ENCODE measurements at places on chromosomes 4 and X.
A peak's percentile ranks its signal among the peaks of the same experiment; 100 is the strongest.

DNA sequence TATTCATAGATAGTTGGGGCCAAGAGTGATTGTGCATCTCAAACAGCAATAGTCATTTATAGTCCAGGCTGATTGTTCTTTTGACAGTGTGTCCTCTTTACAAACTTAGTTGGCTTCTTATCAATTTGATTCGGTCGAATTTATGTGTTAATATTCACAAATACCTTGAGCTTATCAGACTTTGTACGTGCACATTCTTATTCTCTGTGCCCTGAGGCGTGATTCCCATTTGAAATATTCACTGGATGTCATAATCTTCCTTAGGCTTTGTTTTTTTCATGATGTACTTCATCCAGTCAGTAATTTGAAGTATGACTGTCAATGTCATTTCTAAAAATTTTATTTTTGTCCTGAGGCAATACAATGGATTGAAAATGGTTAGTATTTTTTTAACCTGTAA is 263.5 kb upstream of the PCDH7 start:
- no peak for DNase-seq

DNA sequence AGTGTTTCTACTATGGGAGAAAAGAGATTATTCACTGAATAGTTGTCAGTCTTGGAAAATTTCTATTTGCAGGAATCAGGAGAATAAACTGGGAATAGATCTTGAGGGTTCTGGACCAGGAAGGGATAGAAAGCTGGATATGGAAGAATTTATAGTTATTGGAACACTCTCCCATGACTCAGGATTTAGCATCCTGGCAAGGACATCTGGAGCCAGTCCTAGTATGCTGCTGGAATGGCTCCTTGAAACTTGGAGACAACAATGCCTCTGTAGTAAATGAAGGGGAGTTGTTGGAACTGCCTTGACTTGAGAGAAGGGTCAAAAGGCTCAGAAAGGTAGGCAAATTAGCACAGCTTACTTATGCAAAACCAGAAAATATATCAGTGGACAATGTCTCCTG is 23.5 kb upstream of the THOC2 start:
- DNase-seq: no peak

GRCh38 chr4:3871181-3871852 is 105.1 kb downstream of the ADRA2C start:
- no peak for DNase-seq

- DNase-seq: no peak
Observed at GRCh38 chr4:8724436-8725070, 132.0 kb downstream of the CPZ start.

GRCh38 chr4:11685481-11685880 is 256.8 kb upstream of the HS3ST1 start:
- no peak for DNase-seq

DNA sequence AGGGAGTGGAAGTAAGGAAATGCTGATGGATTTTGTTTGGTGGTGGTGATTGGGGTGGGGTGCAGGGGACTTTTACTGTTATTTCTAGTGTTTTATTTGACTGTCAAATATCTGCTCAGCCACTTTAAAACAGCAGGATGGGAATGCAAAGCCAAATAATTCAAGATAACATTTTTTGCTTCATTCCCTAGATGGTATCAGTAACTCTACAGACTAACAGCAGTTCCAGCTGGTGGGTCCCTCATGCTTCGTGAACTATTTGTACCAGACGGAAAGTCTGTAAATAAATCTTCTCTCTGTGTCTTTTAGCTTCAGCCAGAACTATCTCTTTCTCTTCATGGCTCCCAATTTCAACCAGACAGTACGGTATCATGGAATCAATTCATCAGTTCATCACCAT is 27.5 kb downstream of the GPR143 start:
- DNase-seq: no peak

DNA sequence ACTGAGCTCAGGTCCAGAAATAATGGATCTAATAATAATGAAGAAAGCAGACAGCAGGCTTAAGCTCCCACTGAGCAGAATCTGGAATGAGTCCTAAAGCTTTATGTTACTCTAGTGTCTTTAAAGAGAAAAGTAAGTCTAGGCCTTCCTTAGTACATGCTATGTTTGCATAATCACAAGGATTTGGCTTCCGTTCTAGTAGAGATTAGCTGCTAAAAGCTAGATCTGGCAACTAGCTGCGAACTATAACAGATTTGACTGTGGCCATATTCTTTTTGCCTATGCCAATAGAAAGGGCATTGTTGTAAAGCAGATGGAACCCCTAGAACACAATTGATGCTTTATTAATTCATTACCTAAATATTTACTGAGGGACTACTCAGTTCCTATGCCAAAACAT is 19.0 kb downstream of the COX7B2 start:
- no peak for DNase-seq

DNA sequence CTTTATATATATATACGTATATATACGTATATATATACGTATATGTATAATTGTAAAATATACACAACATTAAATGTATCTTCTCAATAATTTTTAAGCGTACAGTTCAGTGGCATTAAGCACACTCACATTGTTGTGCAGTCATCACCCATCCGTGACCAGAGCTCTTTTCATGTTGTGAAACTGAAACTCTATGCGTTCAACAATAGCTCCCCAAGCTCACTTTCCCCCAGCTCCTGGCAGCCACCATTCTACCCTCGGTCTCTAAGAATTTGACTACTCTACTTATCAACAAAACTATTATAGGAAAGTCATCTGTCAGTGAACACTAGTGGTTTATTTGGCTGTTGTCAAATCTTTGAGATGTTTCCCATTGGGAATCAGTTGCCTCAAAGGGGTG is 621.8 kb upstream of the GALNT7 start:
- no peak for DNase-seq

- DNase-seq: no peak
Observed at GRCh38 chr4:147820975-147821374, 89.1 kb downstream of the ARHGAP10 start.

- no peak for DNase-seq
Observed at GRCh38 chr4:86160426-86160825, 199.4 kb downstream of the MAPK10 start.

DNA sequence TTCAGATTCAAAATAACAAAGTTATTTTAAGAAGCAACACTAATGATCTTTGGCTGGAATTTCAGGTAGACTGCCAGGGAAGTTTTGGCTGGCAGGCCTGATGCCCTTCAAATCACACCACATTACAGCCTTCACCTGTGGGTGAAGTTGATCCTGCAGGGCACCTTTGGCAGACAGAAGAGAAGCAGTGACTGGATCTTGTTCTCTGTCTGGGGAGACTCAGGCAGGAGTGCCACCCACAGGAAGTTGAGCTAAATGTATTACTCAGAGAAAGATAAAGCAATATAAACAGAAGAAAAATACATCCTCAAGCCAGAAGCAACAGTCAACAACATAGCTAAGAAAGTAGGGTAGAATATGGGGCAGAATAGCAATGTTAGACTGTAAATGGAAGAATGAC is 12.8 kb upstream of the CFAP299 start:
- DNase-seq: no peak

DNA sequence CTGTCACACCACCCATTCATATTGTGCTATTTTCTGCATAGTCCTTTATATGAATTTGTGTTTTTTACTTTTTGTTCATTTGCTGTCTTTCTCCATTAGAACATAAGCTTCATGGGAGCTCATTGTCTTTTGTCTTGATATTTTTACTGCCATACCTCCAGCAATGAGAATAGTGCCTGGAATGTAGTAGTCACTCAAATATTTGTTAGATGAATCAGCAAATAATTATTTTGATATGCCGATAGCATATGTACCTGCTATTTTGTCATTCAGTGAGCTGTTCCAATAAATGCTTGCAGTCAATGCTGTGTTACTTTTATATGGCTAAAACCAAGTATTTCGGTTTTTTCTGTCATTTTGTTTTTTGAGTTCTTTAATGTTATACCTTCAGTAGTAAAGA is 43.5 kb upstream of the SLC25A31 start:
- DNase-seq: no peak

DNA sequence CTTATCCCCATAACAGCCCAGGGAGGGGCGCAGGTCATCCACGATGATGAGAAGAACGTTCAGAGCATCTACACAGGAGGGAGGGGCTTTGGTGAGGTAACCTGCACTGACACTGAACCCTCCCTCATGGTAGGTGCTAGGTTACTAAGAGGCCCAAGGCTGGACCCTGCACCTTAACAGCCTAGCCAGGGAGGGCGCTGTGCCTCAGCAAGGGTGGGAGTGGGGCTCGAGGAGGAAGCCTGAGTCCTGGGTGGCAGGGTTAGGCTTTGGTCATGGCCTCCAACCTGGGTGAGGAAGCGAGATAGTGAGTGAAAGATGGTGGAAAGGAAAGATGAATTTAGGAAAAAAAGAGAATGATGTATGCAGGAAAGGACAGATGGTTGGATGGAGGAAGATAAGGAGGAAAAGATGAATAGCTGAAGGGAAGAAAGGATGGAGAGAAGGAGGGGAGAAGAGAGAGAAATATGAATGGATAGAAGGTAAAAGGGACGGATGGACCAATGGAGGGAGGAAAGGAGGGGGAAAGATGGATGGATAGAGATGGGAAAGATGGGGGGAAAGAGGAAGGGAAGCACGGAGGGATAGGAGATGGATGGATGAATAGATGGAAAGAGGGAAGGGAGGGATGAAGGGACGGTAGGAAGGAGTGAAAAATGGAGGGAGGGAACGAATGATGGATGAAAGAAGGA is 736 bp downstream of the IDS start:
- DNase-seq: peak; percentile 59

- DNase-seq: no peak
Observed at GRCh38 chr4:162700815-162701361, 465.8 kb downstream of the NAF1 start.

DNA sequence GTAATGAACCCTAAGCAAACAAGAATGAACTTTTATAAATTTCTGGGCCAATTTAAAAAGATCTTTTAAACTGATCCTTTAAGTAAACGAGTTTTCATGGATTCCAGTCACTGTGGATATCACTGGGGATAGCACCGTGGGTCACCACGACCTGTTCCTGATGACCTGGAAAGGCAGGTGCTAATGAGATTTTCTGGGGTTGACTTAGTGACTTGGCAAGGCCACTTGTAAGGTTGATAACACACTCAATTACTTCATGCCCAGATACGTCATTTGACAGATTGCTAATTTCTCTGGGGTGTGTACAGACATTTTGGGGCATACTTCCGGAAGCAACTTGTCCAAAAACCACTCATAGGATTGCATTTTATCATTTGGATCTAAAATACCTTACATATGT is 24.5 kb downstream of the PDLIM3 start:
- DNase-seq: no peak

DNA sequence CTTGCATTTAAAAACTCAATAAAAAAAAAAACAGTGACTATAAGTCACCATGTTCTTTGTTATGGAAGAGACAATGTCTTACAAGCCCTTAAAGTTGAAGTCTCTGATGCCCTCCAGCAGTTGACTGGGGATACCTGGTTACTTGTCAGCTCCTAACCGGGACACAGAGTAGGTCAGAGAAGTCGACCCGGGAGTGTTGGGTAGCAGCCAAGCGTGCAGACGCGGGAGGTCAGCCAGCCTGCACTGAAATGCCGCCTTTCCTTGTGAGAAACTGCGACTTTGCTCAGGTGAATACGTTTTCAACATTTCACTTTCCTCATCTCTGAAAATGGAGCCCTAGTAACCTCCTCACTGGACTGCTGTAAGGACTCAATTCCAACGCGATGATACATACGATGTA is 81.8 kb downstream of the F11 start:
- DNase-seq: no peak

GRCh38 chr4:102525097-102525496 is 23.9 kb downstream of the NFKB1 start:
- no peak for DNase-seq

- no peak for DNase-seq
Observed at GRCh38 chr4:71593311-71593710, 190.6 kb downstream of the GC start.

Measured in GM20000 (cell line).